A375 (cell line): ENCODE measurements at places on chromosomes 7 and 10. TPM values are rescaled to one million over a fixed set of nuclear protein-coding genes. Genes with fewer than 3 reads are reported as not detected.

MAGI2 gene
- total RNA-seq, result 2.9 and 3.5 TPM in 2 replicates

MMD2 gene
- not detected in 2 replicates for total RNA-seq

PRF1 gene
- total RNA-seq, result not detected in 2 replicates

BLNK gene
- not detected in 2 replicates for total RNA-seq

GAD2 gene
- total RNA-seq, result not detected in 2 replicates

NSUN6 gene
- 11.8 and 13.7 TPM in 2 replicates for total RNA-seq

TIMM23B gene
- 22.9 and 32.3 TPM in 2 replicates for total RNA-seq

SLC26A3 gene
- not detected in 2 replicates for total RNA-seq

FRMD4A gene
- 61.6 and 66.7 TPM in 2 replicates for total RNA-seq

TBX20 gene
- 2.2 and 2.9 TPM in 2 replicates for total RNA-seq

NUTM2A gene
- 0.45 and 1.3 TPM in 2 replicates for total RNA-seq

NUTM2D gene
- 1.7 and 2.9 TPM in 2 replicates for total RNA-seq

ARMC3 gene
- total RNA-seq, result not detected in 2 replicates

COG5 gene
- 50.5 and 58.1 TPM in 2 replicates for total RNA-seq

ACBD7 gene
- total RNA-seq, result 4.9 and 5.7 TPM in 2 replicates

DRGX gene
- total RNA-seq, result not detected in 2 replicates
